Stimulated activated naive CD4-positive, alpha-beta T cell (primary cell): ENCODE measurements at places on chromosomes 12 and 14.
A peak's percentile ranks its signal among the peaks of the same experiment; 100 is the strongest.

DNA sequence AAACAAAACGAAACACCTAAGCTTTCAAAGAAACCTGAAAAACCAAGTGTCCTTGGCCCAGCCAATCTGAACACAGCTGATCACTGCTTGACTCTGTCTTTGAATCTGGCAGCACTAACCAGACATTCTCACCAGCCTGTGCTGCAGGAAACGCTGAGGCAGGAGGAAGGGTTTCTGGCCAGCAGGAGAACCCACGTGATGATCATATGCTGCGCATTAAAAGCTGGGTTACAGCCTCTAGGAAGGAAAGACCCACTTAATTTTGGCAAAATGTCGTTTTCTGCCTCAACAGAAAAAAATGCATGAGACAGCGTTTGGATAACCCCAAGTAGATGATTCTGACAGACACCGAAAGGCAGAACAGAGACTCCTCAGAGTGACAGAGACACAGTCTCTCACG is 9.8 kb downstream of the APPL2 start:
- DNase-seq = no peak

- DNase-seq = no peak
Measured at GRCh38 chr12:11759899-11760298, 110.4 kb downstream of the ETV6 start.

GRCh38 chr12:16622338-16622737 is 16.4 kb upstream of the LMO3 start:
- DNase-seq = no peak

DNA sequence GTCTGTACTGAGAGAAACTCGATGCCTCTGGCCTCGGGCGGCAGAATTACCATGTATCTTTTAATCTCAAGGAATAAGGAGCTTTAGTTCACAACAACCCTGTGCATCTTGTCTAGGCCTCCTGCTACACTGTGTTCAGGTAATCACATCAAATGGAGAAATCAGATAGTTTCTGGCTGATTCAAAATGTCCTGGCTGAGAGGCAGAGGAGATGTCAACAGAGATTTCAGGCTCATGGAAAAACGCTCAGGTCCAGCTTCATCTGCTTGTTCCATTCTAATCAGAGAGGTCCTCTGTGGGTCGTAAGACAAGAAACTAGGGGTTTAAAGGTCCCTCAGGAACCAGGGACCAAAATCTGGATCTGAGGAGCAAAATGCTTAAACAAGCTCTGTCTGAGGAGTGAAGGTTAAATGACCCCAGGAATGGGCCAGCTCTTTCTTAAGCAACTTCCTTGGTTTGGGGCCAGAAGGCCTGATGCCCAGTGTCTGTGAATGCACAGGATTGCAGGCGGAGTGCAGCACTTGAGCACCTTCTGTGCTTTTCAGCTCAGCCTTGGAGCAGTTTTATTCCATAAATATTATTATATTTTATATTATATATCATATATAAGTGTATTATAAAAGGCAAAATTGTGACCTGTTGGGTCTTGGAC is 170.2 kb upstream of the PRICKLE1 start:
- no peak for DNase-seq

GRCh38 chr12:109875572-109876131 is 4.7 kb downstream of the GLTP start:
- no peak for DNase-seq

- DNase-seq = no peak
Measured at GRCh38 chr14:58833634-58834378, 196.0 kb downstream of the DACT1 start.

DNA sequence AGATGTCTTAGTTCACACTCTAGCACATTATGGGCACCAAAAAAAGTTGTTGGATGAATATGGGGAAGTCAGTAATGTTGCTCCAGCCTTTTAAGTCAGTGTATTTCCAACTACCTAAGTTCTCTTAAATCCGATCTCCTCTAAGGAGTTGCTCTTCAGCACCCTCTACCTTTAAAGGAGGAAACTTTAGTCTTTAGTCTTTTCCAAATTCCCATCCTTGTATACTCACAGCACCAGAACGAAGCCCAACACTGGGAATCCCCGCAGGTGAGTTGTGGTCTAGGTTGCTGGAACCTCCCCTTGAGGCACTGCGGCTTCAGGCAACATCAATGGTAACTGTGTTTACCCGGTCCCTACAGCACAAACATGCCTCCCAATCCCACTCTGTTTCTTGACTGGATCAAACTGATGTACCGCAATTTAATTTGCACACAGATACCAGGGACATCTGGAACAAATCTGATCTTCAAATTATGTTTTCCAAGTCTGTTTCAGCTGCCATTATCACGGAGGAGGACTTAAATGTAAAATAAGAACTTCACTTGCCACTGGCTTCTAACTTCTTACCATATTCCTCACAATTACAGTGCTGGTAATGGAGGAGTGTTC is 179.0 kb downstream of the FOXN3 start:
- no peak for DNase-seq

DNA sequence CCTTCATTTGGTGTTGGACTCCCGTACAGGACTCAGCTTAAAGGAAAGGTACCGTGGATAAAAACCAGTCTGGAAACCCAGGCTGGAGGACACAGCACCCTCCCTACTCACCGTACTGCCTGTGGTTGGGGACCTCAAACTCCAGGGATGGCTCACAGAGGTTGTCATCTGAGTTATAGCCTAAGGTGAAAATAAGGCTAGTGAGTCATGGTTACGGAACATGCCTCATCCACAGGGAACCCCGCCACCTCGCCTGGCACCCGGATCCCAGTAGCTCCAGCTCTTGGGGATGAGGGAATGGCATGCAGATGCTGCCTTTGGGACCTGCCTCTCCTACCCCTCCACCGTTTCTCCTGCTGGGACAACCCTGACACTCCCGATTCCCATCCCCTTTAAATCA is 36.8 kb upstream of the GPR68 start:
- DNase-seq = no peak

GRCh38 chr12:42298887-42299286 is 27.0 kb downstream of the ZCRB1 start:
- DNase-seq = no peak

DNA sequence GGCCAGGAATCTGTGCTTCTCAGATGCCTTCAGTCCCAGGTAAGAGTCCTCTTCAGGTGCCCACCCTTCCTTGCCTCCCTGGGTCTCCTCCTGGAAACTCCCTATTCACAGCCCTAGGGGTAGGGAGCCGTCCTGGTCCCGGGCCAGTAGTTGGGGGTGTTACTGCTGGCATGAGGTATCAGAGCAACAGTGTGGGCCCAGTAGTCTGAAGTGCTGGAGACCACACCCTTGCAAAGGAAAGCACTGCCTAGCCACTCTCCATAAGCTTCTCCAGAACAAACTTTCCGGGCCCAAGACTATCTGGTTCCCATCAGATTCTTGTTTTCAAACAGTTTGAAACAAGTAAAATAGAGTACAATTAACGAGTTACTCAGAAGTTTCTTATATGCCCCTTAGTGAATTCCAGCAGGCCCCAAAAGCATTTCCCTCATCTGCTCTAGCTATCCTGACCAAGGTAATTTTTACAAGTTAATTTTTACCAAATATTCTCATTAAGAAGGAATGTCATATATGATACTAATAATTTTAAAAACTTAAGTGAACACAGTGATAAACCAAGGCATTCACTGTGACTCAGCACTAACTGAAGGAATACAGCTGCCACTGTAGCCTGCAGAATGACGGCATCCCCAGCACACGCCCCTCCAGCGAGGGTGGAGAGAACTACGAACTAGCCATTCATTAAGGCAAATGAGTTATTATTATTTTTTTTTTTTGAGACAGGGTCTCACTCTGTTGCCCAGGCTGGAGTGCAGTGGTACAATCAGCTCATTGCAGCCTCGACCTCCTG is 49.4 kb downstream of the MOK start:
- DNase-seq = no peak

DNA sequence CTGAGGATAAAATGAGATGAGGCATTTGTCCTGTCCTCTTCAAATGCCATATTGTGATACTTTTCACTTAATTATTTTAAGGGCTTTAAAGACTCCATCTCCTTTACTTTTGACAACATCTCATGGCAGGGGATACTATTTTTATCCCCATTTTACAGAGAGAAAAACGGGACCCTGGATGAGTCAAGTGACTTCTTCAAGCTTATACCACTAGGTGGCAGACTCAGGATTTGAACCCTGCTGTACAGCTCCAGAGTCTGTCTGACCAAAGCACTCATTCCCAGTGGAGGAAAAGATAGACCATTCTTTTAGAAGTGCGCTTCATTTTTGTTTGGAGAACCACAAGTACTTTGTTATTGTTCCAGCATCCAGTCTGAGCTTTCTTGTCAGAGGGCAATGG is 1.7 kb upstream of the SMOC1 start:
- no peak for DNase-seq

GRCh38 chr14:47715330-47715729 is 39.9 kb upstream of the MDGA2 start:
- DNase-seq = no peak

DNA sequence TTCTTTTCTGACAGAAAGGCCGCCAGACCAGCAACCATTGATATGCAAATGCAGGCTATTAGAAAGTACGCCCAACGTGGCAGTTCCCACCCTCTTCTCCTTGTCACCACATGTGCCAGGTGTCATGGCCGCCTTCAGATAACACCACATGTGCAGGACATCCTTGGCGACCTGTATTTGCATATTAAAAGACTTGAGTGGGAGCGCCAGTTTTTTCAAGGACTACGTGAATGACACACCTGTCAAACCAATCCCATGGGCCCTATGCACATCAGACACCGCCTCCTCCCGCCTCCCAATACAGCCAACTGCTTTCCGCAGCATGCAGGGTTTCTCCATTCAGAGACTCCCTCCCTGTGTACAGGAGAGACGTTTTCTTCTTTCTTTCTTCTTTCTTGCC is 318.6 kb upstream of the FAR2 start:
- no peak for DNase-seq

GRCh38 chr14:80419769-80420168 is 208.5 kb upstream of the DIO2 start:
- DNase-seq = no peak

GRCh38 chr14:72554401-72554800 is 339.5 kb downstream of the DPF3 start:
- DNase-seq = no peak

- DNase-seq = no peak
Measured at GRCh38 chr14:54440476-54440872, 700 bp downstream of the CNIH1 start.

GRCh38 chr14:61362072-61362750 is 40.8 kb downstream of the PRKCH start:
- no peak for DNase-seq

GRCh38 chr12:76030341-76031080 is 1.1 kb downstream of the PHLDA1 start:
- DNase-seq = no peak

- DNase-seq = no peak
Measured at GRCh38 chr14:99272899-99273765, 1.1 kb upstream of the BCL11B start.

DNA sequence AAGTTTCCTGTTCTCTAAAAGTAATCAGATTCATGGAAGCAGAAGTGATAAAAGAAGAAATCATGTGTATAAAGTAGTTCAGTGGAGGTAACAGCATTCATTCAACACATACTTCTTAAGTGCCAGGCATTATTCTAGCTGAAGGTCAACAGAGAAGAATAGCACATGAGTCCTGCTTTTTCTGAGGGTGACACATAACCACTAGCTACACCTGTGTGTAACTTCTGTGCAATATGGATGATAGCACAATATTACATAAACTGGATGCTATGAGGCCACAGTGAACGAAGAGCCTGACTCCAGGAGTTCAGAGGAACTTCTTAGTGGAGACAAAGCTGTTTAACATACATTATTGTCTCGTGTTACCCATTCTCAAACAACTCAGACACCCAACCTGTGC is 114.3 kb upstream of the PCED1B start:
- no peak for DNase-seq

DNA sequence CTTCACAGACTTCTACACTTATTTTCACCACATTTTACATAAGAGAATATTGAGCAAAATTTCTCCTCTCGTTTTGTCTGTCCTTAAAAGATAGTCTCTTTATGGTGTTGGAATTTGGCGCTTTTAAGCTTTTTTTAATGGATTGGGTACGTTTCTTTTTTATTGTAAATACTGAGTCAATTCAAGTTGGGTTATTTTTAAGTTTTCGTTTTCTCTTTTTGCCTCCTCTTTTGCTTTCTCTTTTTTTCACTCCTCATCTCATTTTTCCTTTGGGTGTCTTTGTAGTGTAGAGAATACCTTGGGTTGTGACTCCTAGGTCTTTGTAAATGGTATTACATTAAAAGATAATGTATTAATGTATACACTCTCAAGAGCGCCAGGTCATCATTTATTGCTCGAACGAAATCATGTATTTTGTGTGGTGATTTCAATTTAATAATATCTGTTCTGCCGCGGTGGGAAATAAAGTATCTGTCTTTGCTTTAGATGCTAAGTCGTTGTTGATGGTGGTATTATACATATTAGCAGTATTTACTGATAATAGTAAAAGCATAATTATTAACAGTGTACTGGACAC is 845 bp downstream of the TMX1 start:
- no peak for DNase-seq

DNA sequence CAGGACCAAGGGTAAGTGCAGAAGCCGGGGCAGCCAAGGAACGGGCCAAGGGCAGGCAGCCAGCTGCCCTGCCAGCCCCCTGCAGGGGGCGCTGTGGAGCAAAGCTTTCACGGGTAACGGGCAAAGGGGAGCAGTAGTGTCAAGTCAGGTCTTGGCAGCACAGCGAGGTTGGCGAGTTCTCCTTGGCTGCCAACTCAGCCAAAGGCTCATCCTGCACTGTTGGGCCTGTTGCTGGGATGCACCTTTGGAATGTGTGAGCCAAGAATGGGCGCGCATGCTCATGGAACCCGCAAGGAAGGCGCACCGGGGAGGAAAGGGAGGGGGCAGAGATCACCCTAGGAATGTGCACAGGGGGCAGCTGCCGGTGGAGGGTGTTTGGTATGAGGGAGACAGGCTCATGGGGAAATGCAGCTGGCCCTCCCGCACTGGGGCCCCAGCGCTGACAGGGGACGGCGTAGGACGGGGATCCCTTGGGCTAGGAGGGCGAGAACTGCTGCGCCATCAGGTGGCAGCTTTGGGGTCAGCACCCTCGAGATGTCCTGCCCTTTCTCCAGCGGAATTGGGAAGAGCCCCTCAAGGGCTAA is 138.0 kb downstream of the ASCL4 start:
- DNase-seq = peak; percentile 20

DNA sequence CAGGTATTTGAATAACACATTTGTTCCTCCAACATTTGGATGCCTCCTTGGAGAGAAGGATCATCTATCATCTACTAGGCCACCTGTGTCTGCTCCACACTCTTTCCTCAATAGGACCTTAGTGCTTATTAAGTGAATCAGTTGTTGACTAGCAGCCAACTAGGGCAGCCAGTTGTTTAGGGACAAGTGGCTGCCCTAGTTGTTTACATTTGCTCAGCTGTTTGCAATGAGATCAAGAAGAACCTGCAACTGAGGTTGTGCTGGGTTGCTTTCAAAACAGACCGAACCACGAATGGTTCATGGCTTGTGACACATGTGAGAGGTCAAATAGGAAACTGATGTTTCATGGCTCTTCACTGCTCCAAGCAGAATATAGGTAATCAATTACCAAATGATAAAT is 53.8 kb downstream of the TMCC3 start:
- no peak for DNase-seq

GRCh38 chr12:71725011-71725410 is 29.7 kb upstream of the RAB21 start:
- DNase-seq = no peak
